ENCODE measurements at places on chromosomes 1 and 21.

DNA sequence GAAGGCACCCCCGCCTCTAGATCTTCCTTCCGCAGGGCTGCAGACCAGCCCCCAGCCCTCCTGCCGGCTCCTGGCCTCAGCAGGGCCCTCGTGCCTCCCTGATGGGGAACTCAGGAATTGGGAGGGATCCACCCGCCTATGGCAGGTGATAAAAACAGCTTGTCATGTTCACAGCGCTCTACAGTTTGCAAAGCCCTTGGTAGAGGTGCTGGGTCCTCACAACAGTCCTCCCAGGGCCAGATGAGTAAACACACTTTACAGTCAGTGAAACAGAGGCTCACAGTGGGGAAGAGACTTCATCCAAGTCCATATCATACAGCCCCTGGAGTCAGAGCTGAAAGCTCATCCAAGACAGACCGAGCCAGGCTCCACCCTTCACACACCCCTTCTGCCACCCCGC, 97.0 kb upstream of the IFFO2 start:
- no peak for DNase-seq

- DNase-seq = no peak
Observed at GRCh38 chr1:55670331-55671082, 455.3 kb upstream of the USP24 start.

GRCh38 chr1:168087696-168088095, 49.0 kb downstream of the GPR161 start:
- no peak for DNase-seq

GRCh38 chr1:11499601-11500331, 20.8 kb downstream of the DISP3 start:
- DNase-seq = no peak

GRCh38 chr1:160859166-160859565, 3.5 kb downstream of the CD244 start:
- DNase-seq = no peak

All from stimulated activated CD4-positive, alpha-beta T cell treated with anti-CD3 and anti-CD28 coated beads, Interleukin-15, amount 100 ng/mL, for 24 hours (primary cell).